ENCODE measurements at places on chromosomes 2 and 18.

GRCh38 chr2:200888704-200889625 lies at the start of the genes NIF3L1 and PPIL3:
Gene NIF3L1 (plus strand): TSS chr2:200889371. CDS start chr2:200891944, 2,573 bp downstream.
Gene PPIL3 (minus strand): TSS chr2:200889077. CDS start chr2:200887615, 1,462 bp downstream.
- peak; percentile 95 for DNase-seq

- no peak for DNase-seq
Observed at GRCh38 chr2:73003027-73003426, 68.5 kb downstream of the SFXN5 start.

- DNase-seq = no peak
Observed at GRCh38 chr2:228658998-228659397, 477.5 kb upstream of the SPHKAP start.

DNA sequence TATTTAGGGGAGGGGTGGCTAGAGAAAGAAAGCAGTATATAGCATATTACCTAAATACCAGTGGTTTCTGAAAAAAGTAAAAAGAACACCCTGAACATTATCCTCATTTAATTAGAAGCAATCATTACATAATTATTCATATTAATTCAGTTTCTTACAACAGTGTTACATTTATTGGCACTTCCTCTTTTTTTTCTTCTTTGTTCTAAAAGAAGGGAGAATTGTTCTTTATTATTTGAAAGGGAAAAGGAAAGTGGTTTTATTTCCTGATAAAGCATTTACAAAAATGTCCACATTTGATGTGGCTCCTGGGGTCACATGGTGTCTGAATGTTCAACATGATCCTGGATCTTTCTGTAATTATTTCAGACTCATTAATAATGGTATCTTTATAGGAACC lies 254.9 kb upstream of the ZEB2 start:
- DNase-seq = no peak

- no peak for DNase-seq
Observed at GRCh38 chr2:226649871-226650660, 149.6 kb downstream of the IRS1 start.

DNA sequence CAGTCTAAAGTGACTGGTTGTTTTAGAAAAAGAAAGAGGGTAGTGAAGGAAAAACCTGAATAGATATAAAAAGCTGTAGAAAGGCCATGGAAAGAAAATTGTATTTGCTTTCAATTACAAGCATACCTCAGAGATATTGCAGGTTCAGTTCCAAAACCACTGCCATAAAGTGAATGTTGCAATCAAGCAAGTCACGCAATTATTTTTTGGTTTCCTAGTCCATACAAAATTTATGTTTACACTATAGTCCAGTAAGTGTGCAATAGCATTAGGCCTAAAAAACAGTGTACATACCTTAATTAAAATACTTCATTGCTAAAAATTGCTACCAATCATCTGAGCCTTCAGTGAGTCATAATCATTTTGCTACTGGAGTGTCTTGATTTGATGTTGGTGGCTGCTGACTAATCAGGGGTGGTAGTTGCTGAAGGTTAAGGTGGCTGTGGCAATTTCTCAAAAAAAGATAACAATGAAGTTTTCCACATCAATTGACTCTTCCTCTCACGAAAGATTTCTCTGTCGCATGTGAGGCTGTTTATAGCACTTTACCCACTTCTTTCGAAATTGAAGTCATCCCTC lies 2003.8 kb upstream of the PIK3C3 start:
- DNase-seq = no peak

- DNase-seq = no peak
Observed at GRCh38 chr2:103986001-103986400, 867.9 kb upstream of the POU3F3 start.

- no peak for DNase-seq
Observed at GRCh38 chr2:240238201-240238600, 97.7 kb upstream of the OTOS start.

GRCh38 chr2:47751856-47752414 lies 31.0 kb upstream of the MSH6 start:
- no peak for DNase-seq

- DNase-seq = no peak
Observed at GRCh38 chr2:20141056-20141762, 83.7 kb downstream of the SDC1 start.

DNA sequence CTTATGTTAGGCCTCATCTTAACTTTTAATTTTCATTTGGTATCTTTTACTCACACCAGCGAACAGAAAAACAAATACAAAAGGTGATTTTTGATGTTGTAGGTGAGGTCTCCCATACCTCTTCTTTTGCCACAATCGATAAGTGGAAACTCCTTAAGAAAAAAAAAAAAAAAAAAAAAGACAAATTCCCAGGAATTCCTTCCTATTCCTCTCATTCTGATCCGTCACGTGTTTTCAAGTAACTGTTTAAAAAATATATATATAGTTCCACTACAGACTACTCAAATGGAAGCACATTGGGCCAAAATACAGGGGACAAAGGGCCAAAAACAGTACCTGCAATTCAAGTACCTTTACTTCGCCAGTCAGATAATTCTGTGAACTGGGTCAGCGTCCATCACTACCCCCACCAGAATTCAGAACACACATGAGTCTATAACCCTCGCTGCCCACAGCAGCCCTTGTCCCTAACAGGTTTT lies 16.5 kb downstream of the NMUR1 start:
- no peak for DNase-seq

GRCh38 chr2:187988348-187988747 lies 303.3 kb upstream of the GULP1 start:
- no peak for DNase-seq

- no peak for DNase-seq
Observed at GRCh38 chr18:68997845-68998244, 200.0 kb downstream of the CCDC102B start.

DNA sequence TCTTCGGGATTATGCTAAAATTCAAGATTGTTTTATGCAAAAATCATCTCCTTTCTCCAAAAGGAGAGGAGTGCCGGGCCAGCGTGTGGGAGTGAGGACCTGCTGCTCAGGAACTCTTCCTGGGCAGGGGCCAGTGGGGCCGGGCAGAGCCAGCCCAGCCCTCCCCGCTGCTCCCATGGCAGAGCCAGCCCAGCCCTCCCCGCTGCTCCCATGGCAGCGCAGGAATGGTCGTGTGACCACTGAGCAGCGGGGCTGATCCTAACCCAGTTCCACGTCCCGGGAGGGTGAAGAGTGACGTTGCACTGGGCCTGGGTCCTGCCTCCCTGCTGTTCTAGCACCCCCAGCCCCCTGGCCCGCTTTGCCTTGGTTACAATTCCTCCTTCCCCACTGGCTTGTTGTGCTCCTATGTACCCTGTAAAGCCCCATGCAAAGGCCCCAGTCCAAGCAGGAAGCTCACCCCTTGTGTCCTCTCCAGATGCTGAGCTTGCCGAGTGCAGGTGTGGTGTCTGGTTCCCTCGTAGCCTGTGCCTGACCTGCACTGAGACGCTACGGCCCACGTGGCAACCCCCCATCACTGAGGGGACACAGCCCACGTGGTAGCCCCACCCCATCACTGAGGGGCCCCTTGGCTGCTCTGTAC lies 11.4 kb upstream of the NEU4 start:
- DNase-seq = no peak

- DNase-seq = no peak
Observed at GRCh38 chr2:159758686-159759085, 39.3 kb downstream of the CD302 start.

DNA sequence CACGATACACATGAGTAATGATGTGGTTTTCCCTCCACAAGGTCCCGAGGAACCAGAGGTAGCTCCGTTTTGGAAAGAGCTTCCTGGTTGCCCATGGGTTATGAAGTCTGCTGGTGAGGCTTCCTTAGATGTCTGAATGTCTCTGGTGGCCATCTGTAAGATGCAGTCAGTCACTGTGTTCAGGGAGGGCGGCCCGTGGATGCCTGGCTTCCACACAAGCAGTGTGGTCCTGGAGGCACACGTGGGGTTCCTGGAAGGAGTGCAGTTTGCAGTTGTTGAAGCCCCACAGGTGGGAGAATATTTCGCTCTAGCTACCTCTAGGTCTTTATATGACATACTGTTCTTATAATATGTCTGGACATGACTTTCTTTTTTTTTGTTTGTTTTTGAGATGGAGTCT lies 209.0 kb downstream of the FAM210A start:
- no peak for DNase-seq

- no peak for DNase-seq
Observed at GRCh38 chr18:55314615-55315237, 273.3 kb downstream of the TCF4 start.
